Upper lobe of left lung (tissue), 6 donors: ENCODE measurements at places on chromosomes 3 and 15. TPM values are rescaled to one million over a fixed set of nuclear protein-coding genes. Genes with fewer than 3 reads are reported as not detected.
A peak's percentile ranks its signal among the peaks of the same experiment; 100 is the strongest.

Gene PRR20G
- not detected for total RNA-seq

Gene CCR9
- total RNA-seq, result 0.11 TPM

Gene C3orf18
- 6.0 TPM for total RNA-seq

Gene CYP11A1
- total RNA-seq, result 0.91 TPM

Gene ATP13A4
- total RNA-seq, result 284 TPM

Gene GALNT15
- 9.0 TPM for total RNA-seq

Gene PHLDB2
- 42.1 TPM for total RNA-seq

Gene KBTBD8
- 6.4 TPM for total RNA-seq

Gene BDH1
- total RNA-seq, result 19.3 TPM

Gene NANOGP8
- total RNA-seq, result 2.0 TPM

Gene CYP1A2
- total RNA-seq, result not detected

Gene STAB1
- total RNA-seq, result 190 TPM

Gene NR2E3
- not detected for total RNA-seq

Gene FGD5
- 37.1 TPM for total RNA-seq

Gene SETD5
- 75.1 TPM for total RNA-seq

Gene CKMT1B
- 10.0 TPM for total RNA-seq

Gene CSPG5
- 5.0 TPM for total RNA-seq

DNA sequence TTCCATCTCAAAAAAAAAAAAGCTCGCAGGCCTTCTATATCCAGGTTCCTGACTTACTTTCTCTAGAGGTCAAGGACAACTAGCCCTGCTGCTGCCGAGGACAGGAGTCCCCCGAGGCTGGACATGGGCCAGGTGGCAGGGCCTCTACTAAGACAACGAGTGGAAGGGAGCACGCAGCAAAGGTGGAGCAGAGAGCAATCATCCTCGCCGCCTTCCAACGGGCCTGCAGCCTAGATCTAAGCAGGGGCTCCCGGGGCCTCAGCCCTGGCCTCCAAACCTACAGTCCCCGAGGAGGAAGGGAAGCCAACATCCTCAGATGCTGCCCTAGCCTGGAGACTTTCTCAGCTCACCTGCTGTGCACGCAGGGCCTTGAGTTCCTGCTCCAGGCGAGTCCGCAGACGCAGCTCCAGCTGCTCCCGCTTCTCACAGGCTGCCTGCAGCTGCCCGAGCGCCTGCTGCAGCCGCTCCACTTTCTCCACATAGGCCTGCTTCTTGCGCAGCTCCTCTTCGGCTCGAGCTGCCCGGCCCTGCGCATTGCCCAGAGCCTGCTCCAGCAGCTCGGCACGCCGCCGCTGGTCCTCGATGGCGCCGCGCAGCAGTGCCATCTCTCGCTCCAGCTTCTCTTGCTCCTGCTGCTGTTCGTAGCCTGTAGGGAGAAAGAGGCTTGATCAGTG, 12.9 kb downstream of the AMOTL2 start:
- DNase-seq, result peak; percentile 79

DNA sequence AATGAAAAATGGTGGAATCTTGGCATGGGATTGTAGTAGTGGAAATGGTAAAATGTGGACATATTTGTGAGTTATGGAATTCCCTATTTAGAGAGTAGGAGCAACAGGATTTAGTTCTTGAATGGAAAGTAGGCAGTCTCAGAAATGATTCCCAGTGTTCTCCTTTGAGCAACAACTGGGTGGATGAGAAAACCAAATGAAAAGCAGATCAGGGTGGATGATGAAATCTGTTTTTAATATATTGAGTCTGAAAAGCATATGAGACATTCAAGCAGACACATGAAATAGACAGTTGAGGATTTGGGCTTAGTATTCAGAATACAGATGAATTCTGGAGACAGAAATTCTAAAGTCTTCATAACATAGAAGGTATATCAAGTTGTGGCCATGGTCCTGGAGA, 451.3 kb downstream of the LPP start:
- no peak for DNase-seq

GRCh38 chr3:188670446-188670845, 501.3 kb upstream of the TPRG1 start:
- DNase-seq, result no peak

- no peak for DNase-seq
These were observed 12.7 kb downstream of the PLXND1 start for GRCh38 chr3:129593595-129594339.

- no peak for DNase-seq
These were observed 50.7 kb downstream of the MYLK start for GRCh38 chr3:123833398-123833785.

- no peak for DNase-seq
These were observed 202.2 kb upstream of the ADAMTS9 start for GRCh38 chr3:64890006-64890405.

GRCh38 chr15:31359702-31360111, 33.1 kb downstream of the KLF13 start:
- no peak for DNase-seq

DNA sequence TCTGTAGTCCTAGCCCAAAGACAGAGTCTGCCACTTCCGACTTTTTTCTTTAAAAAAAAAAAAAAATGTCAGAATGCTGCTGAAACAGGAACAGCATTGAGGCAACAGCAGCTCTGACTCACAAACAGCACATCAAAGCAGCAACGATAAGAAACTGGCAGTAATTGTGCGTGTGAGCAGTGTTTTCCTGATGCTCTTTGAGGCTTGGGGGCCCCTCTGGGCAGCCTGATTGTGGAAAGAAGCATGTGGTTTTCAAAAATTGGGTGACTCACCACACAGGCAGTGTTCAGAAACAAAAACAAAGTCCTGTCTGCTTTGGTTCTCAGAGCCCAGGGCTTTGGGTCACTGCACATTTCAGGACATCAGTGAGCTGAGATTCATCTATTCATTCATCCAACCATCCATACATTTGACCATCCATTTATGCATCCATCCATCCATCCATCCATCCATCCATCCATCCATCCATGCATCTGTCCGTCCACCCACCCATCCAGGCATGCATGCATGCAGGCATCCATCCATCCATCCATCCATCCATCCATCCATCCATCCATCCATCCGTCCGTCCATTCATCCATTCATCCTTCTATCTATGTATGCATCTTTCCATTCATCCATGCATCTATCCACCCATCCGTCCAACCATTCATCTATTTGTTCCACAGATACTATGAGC, 308.4 kb downstream of the RPLP1 start:
- DNase-seq, result no peak

DNA sequence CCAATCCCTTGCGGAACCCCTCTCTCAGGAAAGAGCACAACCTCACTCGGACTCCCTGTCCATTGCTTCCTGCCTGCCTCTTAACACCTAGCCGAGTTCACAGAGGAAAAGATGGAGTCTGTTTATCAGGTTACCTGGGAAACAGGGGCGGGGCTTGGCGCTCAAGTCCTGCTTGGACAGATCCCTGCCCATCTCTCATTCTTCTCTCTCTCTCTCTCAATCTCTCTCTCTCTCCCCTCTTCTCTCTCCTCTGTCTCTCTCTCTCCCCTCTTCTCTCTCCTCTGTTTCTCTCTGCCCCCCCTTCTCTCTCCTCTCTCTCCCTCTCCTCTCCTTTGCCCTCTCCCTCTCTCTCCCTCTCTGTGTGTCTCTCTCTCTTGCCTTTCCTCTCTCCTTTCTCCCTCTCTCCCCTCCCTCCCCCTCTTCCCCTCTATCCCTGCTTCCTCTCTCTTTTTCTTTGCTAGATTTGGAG, at the start of gene EFHB:
Gene EFHB, minus strand, starts transcription at position 120 of the 469 bp plus-strand sequence. CDS start 199 bp downstream, outside the sequence.
- no peak for DNase-seq

- DNase-seq, result no peak
These were observed 37.9 kb upstream of the ARL8B start for GRCh38 chr3:5084224-5084623.

- no peak for DNase-seq
These were observed 17.3 kb downstream of the ZBTB38 start for GRCh38 chr3:141385406-141386125.

GRCh38 chr3:59605944-59606534, 556.2 kb upstream of the CFAP20DC start:
- DNase-seq, result no peak

GRCh38 chr3:39220407-39221140, 28.2 kb upstream of the XIRP1 start:
- no peak for DNase-seq

GRCh38 chr3:14861446-14862302, 42.9 kb downstream of the FGD5 start:
- no peak for DNase-seq

GRCh38 chr3:160384639-160385318, 14.2 kb downstream of the IFT80 start:
- peak; percentile 59 for DNase-seq

DNA sequence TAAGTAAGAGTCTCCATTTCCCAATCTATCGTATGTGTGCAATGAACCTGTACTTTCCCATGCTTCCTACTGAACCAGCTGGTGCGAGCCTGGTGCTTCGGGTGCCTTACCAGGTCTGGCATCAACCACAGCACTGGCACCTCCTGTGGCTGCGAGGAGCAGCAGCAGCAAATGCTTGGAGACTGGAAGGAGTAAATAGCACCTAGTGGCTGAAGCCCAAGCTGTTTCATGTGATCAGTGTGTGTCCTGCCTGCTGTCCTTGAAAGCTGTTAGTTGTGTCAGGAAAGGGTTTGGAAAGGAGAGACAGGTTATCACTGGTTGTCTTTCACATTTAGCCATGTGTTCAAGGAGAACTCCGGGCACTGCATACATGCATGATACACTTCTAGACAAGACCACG, 31.8 kb downstream of the PCOLCE2 start:
- DNase-seq, result no peak

DNA sequence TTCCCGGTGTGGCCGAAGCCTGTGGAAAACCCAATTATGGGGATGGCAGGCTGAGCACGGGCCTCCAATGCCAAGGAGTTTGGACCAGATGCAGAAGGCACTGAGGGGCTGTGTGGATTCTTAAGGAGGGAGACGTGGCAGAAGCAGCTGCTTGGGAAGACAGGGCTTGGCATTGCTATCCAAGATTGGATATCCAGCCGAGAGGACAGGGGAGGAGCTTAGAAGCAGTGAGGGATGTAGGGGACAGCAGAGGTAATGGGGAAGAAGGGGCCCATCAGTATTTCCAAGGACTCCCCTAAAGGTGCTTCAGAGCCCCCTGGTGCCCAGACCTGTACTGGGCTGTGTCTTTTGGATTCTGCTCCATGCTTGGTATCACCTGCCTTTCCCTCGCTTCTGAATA, 112.8 kb upstream of the TLE3 start:
- DNase-seq, result no peak

- no peak for DNase-seq
These were observed 38.6 kb downstream of the CTNNB1 start for GRCh38 chr3:41237907-41238306.

DNA sequence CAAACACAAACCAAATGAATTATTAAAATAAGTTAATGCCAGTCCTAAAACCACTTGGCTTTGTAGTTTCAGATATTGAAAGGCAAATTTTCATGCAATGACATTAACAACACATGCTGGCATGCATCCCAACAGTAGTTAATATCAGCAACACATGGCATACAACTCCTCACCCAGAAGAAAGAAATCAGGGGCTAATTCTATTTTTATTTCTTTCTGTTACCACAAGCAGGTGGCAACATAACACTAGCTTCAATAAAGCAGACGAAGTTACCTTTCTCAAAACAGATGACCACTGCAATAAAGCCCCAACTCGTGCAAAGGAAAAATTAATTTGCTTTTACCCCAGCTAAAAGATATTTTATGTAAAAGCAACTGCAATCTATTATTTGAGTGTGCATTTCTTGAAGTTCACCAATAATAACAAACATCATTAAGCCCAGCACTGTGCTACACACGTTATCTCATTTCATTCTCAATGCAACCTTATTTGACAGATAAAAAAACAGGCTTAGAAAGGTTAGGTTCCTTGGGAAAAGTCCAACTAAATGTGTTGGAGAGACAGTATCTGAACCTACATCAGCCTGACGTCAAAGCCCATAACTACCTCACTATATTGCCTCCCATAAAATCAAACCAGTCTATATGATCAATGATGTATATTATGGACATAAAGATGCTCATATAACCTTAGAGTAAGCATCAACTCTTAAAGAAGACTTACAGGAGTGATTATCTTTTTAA, 2.8 kb downstream of the TOP2B start:
- no peak for DNase-seq

DNA sequence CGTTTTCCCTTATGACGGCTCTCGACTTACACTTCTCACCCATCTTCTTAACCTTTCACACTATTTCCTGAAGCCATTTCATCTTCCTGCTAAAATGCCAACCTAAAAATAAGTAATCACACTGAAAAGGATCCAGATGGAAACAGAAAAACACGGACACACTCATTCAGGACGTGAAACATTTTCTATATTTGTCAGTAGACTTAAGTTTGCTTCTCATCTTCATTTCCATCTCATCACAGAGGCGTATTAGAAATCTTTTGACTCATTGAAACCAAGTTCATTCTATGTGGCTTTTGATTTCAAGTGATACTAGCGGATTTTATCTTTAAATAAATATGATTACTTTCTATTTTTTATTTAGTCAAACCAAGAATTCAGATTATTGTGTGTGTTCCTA, 27.4 kb upstream of the DLG1 start:
- DNase-seq, result no peak

DNA sequence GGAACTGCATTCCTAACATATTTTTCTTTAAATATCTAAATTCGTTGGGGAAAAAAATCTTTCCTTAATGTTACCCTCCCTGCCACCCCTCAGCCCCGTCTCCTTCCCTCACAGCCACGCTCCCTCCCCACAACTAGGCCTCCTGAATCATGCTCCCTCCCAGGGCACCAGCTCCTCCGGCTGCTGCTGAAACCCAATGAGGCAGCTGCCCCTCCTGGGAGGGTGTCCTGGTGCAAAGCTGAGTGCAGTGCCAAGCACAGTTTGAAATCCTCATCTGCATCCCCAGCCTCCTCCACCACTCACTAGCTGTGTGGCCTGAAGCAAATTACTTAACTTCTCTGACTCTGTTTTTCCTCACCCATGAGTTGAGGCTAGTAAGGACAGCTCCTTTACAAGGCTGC, 2.7 kb upstream of the NR2E3 start:
- no peak for DNase-seq

GRCh38 chr3:123861081-123861836, 22.9 kb downstream of the MYLK start:
- DNase-seq, result no peak
